ENCODE measurements at places on chromosomes 4 and X. TPM values are rescaled to one million over a fixed set of nuclear protein-coding genes. Genes with fewer than 3 reads are reported as not detected.
A peak's percentile ranks its signal among the peaks of the same experiment; 100 is the strongest.

DNA sequence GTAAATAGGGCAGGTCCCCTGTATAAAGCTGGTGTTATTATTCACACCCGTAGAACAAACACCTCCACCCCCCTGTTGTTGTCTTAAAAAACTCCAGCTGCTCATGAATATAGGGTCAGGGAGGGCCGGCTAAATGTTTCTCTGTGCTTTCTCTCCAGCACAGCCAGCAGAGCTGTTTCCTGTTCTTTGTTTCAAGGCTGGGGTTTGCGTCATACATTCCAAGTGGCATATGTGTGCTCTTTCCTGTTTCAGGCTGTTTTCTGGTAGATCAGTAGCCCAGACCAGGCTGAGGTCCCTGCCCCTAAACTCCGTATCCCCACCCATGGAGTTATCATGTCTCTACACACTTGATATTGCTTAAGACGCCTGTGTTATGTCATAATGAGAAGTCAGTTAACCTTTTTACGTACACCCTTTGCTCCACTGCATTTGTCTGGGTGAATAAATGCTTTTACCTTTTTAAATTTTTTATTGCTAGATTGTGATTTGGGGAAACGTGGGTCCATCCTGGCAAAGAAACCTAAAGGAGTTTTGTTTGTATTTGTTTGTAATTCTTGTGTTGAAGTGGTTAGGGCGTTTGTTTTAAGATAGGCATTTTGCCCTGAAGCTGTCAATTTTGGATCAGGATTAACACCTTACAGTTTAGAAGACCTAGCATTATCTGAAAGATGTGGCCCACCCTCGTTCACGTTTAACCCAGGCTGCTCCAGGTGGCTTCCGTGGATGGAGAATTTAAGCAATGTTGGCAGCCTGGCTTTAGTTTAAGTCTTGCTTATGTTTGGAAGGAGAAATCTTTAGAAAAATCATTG is 3.3 kb downstream of the KLF3 start:
- H3K27ac ChIP-seq: peak overlapping the region; percentile 100
- H3K4me3 ChIP-seq: peak overlapping the region; percentile 93
- H3K4me1 ChIP-seq: peaks cover 77% of the 10 kb centered on the region
- H3K27me3 ChIP-seq: no peaks in the 10 kb centered on the region
- no peak for DNase-seq
- no peaks in the 10 kb centered on the region for H3K36me3 ChIP-seq

DNA sequence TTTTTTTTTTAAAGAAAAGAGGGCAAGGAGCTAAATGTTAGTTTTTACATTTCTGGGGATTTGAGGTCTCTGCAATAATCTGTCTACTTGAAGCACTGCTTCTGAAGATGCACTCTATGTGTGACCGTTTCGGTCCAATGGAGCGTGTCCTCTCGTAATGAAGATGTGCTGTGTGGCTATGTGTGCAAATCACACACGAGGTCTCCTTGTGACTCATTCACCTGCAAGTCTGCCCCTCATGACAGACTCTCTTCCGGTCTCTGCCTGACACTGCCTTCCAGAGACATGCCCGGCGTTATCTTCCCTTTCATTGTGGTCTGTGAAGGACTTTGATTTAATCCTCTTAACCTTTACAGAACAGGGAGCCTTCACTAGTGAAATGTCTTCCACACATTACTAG is 84.3 kb downstream of the TRAM1L1 start:
- no peaks in the 10 kb centered on the region for H3K27me3 ChIP-seq
- no peaks in the 10 kb centered on the region for H3K36me3 ChIP-seq
- no peak overlapping the region for H3K27ac ChIP-seq

DNA sequence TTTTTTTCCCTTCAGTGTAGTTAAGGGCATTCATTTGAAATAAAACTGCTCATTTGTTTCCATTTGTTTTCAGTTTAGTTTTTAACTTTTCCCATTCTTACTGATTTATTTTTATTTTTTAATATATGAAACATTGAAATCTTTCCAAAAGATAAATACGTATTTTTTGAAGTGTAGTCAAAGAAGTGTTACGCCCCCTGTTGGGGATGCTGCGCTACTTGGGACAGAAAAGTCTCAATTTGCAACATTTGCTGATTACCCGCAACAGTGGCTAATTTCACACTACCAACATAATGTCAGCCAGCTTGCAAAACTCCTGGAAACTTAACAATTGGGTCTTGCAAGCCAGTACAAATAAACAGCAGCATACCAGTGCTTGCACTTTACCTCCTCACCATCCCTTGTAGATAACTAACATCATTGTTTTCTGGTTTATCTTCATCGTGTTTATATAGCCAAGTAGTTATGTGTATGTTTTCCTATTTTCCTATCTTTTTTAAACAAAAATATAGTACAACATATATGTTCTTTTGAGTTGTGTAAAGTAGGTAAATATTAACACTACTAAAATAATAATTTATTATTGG is 158.6 kb downstream of the STPG2 start:
- H3K27me3 ChIP-seq: no peaks in the 10 kb centered on the region
- H3K4me3 ChIP-seq: no peak overlapping the region

GRCh38 chrX:25022499-25023325 is 6.9 kb upstream of the ARX start:
- DNase-seq: no peak
- H3K4me3 ChIP-seq: no peak overlapping the region
- H3K27me3 ChIP-seq: peaks cover 91% of the 10 kb centered on the region
- no peaks in the 10 kb centered on the region for H3K4me1 ChIP-seq
- no peaks in the 10 kb centered on the region for H3K36me3 ChIP-seq

- peaks cover 32% of the 10 kb centered on the region for H3K36me3 ChIP-seq
- no peaks in the 10 kb centered on the region for H3K27me3 ChIP-seq
- H3K4me3 ChIP-seq: no peak overlapping the region
- H3K27ac ChIP-seq: no peak overlapping the region
- no peaks in the 10 kb centered on the region for H3K4me1 ChIP-seq
Measured at GRCh38 chrX:23732704-23733103, 10.4 kb downstream of the ACOT9 start.

DNA sequence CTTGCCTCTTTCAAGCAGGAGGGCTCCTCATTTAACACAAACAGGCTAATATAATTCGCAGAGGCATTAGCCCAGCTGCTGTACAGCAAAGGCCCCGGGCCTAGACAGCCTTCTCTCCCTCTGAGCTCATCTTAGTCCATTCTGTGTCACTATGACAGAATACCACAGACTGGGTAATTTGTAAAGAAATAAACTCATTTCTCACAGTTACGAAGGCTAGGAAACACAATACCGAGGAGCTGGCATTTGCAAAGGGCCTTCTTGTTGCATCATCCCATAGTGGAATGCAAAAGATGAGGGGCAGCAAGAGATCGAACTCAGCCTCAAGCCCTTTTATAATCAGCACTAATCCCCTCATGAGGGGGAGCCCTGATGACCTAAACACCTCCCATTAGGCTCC is 48.5 kb downstream of the TSPAN5 start:
- no peak overlapping the region for H3K27ac ChIP-seq
- no peak overlapping the region for H3K4me3 ChIP-seq
- H3K27me3 ChIP-seq: no peaks in the 10 kb centered on the region
- DNase-seq: no peak

DNA sequence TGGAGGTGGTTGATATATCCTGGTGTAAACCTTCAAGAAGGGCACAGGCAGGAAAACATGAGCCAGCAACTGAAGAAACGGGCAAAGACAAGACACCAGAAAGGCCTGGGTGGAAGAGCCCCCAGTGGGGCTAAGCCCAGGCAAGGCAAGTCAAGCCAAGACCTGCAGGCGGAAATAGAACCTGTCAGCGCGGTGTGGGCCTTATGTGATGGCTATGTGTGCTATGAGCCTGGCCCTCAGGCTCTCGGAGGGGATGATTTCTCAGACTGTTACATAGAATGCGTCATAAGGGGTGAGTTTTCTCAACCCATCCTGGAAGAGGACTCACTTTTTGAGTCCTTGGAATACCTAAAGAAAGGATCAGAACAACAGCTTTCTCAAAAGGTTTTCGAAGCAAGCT is 7.2 kb downstream of the ZFP42 start:
- DNase-seq: no peak
- no peaks in the 10 kb centered on the region for H3K36me3 ChIP-seq
- H3K4me3 ChIP-seq: no peak overlapping the region
- H3K27me3 ChIP-seq: no peaks in the 10 kb centered on the region
- no peaks in the 10 kb centered on the region for H3K4me1 ChIP-seq

DNA sequence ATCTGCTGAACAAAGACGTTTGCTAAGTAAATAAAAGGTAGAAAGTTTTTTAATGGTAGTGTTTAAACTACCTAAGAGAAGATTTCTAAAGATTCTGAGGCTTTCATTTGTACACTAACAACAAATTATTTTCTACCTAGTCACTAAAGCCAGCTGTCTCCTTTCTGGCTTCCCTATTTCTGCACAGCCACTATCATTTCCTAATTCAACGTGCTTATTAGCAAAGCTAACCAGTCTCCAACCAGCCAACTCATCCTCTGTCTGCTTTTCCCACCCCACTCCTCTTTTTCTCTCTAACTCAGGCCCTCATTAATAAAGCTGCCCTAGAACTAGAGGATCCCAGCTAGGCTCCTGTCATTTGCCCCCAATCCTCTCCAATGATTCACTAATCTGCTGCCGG is 118.2 kb downstream of the ZNF827 start:
- no peak overlapping the region for H3K27ac ChIP-seq
- H3K36me3 ChIP-seq: no peaks in the 10 kb centered on the region
- no peaks in the 10 kb centered on the region for H3K27me3 ChIP-seq
- DNase-seq: no peak
- peaks cover 13% of the 10 kb centered on the region for H3K4me1 ChIP-seq
- no peak overlapping the region for H3K4me3 ChIP-seq

DNA sequence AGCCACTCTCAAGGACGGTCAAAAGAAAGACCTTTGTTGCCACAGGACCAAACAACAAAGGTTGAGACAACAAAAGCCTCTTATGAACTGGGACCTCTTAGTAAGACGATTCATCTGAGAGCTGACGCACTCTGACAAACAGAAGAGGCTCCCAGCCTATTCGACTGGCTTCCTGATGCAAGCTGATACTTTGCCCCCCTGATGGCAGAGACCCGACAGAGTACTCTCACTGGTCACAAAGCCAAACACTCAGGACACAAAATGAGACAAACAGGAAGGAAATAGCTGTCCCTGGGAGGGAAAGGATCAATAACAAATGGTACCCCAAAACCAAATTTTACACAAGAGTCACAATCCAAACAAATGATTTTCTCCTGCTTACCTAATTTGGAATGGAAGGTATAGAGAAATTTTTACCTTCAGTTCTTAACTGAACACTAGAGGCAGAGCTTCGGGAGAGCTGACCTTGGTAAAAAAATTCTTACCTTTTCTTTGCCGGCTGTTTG is 75.2 kb upstream of the PLAC8 start:
- no peaks in the 10 kb centered on the region for H3K36me3 ChIP-seq
- H3K27ac ChIP-seq: no peak overlapping the region
- H3K4me3 ChIP-seq: no peak overlapping the region
- no peaks in the 10 kb centered on the region for H3K27me3 ChIP-seq
- DNase-seq: no peak

- no peak overlapping the region for H3K27ac ChIP-seq
- peak overlapping the region; percentile 55 for H3K4me3 ChIP-seq
- H3K27me3 ChIP-seq: no peaks in the 10 kb centered on the region
- no peaks in the 10 kb centered on the region for H3K4me1 ChIP-seq
Measured at GRCh38 chrX:132022198-132022966, 720 bp upstream of the STK26 start.

- no peak for DNase-seq
- no peak overlapping the region for H3K27ac ChIP-seq
- H3K27me3 ChIP-seq: no peaks in the 10 kb centered on the region
Measured at GRCh38 chr4:109266236-109266635, 36.2 kb downstream of the COL25A1 start.

GRCh38 chr4:1004557-1005485 is 6.6 kb upstream of the FGFRL1 start:
- H3K27ac ChIP-seq: no peak overlapping the region
- DNase-seq: peak; percentile 70
- H3K36me3 ChIP-seq: no peaks in the 10 kb centered on the region
- no peak overlapping the region for H3K4me3 ChIP-seq

- DNase-seq: no peak
- H3K27ac ChIP-seq: no peak overlapping the region
- no peaks in the 10 kb centered on the region for H3K27me3 ChIP-seq
Measured at GRCh38 chr4:188023682-188024081, 28.1 kb downstream of the ZFP42 start.

GRCh38 chr4:147518846-147519767 is 38.2 kb downstream of the EDNRA start:
- no peaks in the 10 kb centered on the region for H3K4me1 ChIP-seq
- H3K4me3 ChIP-seq: no peak overlapping the region
- no peaks in the 10 kb centered on the region for H3K27me3 ChIP-seq
- no peaks in the 10 kb centered on the region for H3K36me3 ChIP-seq

DNA sequence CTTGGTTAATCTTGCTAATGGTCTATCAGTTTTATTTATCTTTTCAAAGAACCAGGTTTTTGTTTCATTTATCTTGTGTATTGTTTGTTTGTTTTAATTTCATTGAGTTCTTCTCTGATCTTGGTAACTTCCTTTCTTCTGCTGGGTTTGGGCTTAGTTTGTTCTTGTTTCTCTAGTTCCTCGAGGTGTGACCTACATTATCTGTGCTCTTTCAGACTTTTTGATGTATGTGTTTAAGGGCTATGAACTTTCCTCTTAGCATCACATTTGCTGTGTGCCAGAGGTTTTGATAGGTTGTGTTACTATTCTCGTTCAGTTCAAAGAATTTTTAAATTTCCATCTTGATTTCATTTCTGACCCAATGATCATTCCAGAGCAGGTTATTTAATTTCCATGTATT is 365.4 kb upstream of the GATB start:
- H3K4me3 ChIP-seq: no peak overlapping the region
- no peaks in the 10 kb centered on the region for H3K36me3 ChIP-seq
- H3K27ac ChIP-seq: no peak overlapping the region

GRCh38 chrX:131739823-131740222 is 195.9 kb downstream of the OR13H1 start:
- no peak for DNase-seq
- H3K27me3 ChIP-seq: no peaks in the 10 kb centered on the region
- no peaks in the 10 kb centered on the region for H3K36me3 ChIP-seq

GRCh38 chr4:13415068-13415785 is 68.9 kb downstream of the RAB28 start:
- H3K4me1 ChIP-seq: peaks cover 6% of the 10 kb centered on the region
- H3K27ac ChIP-seq: peak overlapping the region; percentile 72
- H3K27me3 ChIP-seq: no peaks in the 10 kb centered on the region
- no peak for DNase-seq

DNA sequence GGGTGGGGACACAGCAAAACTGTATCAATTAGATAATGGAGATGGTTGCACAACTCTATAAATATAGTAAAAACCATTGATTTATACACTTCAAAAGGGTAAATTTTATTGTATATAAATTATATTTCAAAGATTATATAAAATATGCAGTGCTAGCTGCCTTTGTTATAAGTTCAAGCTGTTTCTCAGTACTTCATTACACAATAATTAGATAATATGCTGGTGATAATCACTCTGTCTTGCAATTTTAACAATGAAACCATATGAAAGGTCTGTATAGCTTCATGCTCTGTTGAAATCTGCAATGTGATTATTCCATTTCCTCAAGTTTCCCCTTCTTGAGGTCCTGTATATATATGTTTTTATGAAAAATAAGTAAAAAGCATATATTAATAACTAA is 73.4 kb upstream of the PLS3 start:
- no peaks in the 10 kb centered on the region for H3K4me1 ChIP-seq
- H3K4me3 ChIP-seq: no peak overlapping the region
- H3K27me3 ChIP-seq: no peaks in the 10 kb centered on the region
- no peaks in the 10 kb centered on the region for H3K36me3 ChIP-seq
- DNase-seq: no peak

Gene CSAG2
- total RNA-seq: not detected

Gene SHROOM2
- 1.1 TPM for total RNA-seq

Gene IQSEC2
- total RNA-seq: 16.4 TPM

Gene DUX4
- not detected for total RNA-seq

Gene PRSS12
- not detected for total RNA-seq

Gene SPANXN3
- not detected for total RNA-seq
